Panc1 (cell line): ENCODE measurements at places on chromosomes 1 and 21.

- no peak for DNase-seq
Measured at GRCh38 chr1:240194120-240194519, 102.4 kb downstream of the FMN2 start.

GRCh38 chr1:115807723-115808122 is 33.2 kb downstream of the NHLH2 start:
- peak; percentile 15 for DNase-seq

DNA sequence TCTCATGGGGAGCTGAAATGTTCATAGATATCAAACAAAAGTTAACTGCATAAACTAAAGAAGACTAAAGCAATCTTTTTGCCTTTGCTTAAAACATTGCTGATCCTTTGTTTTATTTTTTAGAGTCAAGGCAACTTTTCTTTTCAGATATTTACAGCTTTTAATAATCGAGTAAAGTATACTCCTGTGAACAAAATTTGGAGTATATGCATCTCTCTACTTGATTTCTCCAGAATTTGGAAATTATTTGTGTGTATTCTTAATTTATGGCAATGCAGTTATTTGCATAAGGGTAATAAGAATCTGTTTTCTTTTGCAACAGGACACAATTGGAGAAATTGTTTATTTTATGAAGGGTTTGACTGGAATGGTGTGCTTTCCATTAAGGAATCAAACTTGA is 4.2 kb upstream of the AQP10 start:
- DNase-seq, result no peak

GRCh38 chr1:46152016-46152415 is 19.6 kb upstream of the PIK3R3 start:
- no peak for DNase-seq

GRCh38 chr1:210558302-210558701 is 229.6 kb downstream of the HHAT start:
- DNase-seq, result no peak

DNA sequence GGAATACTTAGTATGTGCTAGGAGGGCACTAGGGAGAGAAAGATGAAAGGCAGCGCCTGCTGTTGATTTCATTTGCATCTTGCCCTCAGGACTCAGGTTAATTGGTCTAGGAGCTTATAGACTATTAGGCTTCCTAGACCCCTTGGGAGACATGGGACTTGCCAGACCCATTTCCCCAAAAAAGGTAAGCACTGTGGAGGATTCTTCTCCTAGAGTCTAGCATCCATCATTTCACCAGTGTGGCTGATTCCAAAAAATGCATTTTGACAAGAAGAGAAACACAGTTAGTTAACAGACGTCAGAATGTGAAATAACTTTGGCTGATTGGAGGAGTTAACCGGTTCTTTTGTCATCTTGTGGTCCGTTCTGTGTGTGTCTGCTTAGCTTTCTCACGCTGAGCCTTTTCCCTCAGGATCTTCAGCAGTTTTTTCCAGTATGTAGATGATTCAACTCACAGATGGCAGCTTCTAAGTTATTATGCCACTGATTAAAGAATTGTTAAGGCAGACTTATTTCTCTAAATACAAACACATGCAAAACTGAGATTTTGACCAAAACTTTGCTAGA is 108.8 kb downstream of the KIF26B start:
- DNase-seq, result no peak

- DNase-seq, result no peak
Measured at GRCh38 chr1:203098914-203099520, 13.2 kb upstream of the MYOG start.

DNA sequence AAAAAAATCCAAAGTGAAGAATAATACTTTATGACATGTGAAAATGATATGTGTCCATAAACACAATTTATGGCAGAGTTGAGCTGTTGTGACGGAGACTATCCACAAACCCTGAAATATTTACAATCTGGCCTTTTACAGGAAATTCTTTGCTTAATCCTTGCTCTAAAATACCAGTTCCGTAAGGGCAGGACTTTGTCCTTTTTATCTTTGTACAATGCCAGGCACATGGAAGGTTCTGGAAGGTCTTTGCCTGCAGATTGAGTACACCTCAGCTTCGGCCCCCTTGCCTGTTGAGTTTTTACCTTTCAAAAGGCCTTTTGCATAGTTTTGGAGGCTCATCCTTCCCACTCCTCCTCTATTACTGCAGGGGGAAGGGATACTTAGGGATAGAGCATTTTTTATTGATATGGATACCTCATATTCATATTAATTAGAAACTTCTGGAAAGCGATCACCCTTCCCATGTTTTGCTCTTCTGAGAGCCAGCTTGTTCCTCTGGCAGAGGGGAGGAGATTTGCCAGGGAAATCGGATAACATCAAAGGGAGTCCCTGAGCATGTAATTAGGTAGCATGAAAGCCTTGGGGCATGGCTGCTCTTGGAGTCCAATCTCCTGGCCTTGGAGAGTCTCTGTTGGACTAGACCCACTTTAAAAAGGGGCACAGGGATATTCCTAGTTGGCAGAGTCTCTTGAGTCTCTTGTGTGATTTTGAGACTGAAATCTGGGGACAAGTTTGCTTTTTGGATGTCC is 217.1 kb downstream of the KCNJ6 start:
- DNase-seq, result no peak

DNA sequence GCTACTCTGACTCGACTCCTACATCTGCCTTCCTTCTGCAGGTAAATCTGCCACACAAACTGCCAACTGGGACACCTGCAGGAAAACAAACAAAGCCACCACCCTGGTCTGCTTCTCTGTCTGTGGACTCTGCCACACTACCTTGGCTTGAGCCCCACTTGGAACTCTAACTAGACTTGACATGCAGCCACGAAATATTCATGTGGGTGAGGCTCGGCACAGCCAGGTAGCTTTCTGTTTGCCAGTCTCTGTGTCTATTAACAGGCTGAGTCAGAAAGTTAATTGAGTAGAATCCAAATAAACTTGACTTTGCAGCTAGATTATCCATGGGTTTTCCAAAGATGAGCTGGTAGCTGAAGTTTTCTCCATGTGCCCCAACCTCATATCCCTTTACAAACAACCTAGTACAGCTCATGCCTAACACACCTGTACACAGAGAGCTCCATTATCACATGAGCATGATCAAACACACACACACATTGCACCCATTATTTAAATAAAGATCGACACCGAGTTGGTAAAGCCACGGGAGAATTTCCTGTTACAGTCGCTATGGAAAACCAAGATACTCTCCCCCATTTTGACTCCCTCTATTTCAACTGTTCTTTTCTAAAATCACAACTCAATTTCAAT is 808 bp downstream of the C1orf116 start:
- no peak for DNase-seq

DNA sequence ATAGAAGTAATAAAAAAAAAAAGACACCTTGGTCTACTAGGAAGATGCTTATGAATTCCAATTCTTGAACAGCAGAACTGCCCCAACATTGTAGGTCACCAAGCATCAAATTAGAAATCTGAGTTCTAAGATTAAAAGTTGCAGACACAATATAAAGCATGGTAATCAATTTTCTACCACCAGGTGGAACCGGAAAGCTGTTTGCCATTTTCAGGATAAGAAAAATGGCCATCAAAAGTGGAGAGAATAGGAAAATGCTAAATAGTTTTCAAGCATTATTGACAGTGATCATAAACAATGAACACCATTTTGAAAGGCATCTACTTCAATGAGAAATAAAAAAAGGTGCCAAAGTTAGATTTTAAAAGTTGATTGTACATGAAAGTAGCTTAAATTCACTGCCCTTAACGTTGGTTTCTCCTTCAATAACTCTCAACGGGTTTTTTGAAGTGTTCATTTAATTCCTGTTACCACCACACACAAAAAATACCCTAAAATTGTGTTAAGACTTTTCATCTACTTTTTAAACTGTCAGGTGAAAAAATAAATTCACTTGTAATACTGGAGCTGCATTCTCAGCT is 252.9 kb downstream of the KCNT2 start:
- DNase-seq, result no peak

DNA sequence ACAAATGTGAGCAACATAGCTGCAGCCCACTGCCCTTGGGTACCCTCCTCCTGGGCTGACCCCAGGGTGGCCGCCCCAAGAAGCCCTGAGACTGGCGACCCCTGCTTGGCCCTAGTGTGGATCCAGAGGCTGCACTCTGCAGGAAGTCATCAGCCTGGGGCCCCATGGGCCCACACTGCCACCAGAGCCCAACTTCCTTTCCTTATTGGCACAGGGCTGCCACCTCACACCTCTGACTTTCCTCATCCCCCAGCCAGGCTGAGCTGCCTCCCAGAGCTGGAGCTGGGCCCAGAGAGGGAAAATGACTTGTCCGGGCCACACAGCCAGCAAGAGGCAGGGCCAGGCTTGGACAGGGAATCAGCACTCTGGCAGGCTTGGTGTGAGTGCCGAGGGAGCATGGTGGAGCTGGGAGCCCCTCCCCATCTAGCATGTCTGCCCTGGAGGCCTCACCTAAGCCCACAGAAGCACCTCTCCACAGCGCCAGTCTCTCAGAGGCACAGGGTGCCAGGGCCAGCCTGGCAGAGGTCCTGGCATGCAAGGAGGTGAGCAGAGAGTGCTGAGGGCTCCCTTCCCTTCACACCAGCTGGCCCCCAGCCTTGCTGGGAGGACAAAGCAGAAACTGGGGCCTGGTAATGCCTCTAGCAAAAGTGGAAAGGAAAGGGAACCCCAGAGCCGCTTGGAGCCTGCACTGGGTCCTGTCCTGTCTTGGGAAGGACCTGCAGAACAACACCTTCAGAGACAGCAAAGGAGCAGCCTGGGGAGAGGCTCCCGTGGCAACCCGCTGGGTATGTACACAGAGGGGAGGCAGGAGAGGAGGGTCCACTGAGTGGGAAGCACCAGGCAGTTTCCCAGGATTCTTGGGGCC is 3.2 kb downstream of the RAP1GAP start:
- DNase-seq, result no peak

DNA sequence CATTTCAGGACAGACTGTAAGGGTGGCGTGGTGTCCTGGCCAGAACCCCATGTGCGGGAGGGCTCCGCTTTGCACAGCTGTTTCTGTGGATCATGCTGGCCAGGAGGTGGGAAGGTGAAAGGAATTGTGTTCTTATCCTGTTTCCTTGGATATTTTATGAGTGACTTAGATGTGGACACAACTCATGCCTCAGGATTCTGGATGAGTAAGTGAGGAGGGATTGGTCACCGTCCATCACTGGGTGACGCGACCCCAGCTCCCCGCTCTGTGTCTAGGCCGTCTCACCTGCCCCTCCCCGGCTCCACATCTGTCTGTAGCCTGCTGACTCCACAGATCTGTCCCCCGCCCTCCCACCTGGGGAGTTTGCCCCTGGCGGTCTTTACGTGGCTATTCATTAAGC is 48.8 kb downstream of the PIK3CD start:
- DNase-seq, result peak; percentile 73

DNA sequence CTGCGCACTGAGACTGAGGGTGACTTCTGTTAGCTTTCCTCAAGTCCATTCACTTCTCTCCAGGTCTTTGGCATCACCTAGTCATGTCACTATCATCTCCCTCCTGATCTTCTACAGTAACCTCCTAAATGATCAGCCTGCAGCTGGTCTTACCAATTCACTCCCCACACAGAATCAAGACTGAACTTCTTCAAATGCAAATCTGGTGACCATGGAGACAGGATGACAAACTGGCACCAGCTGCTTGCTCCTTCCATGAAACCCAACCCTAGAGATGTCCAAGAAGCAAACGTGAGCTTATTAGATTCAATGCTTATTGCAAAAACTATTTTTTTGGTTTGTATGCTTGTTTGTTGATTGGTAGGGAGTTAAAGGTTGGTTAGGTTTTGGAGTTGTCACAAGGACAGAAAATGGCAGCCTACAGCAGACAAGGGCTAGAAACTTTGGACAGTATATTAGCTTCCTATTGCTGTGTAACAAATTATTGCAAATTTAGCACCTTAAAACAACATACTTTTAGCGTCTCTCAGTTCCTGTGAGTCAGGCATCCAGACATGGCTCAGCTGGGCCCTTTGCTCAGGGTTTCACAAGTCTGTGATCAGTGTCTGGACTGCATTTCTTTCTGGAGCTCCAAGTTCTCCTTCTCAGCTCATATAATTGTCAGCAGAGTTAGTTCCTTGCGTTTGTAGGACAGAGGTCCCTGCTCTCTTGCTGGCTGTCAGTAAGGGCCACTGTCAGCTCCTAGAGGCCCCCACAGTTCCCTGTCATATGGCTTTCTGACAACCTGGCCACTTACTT is 53.3 kb upstream of the GJA8 start:
- no peak for DNase-seq

DNA sequence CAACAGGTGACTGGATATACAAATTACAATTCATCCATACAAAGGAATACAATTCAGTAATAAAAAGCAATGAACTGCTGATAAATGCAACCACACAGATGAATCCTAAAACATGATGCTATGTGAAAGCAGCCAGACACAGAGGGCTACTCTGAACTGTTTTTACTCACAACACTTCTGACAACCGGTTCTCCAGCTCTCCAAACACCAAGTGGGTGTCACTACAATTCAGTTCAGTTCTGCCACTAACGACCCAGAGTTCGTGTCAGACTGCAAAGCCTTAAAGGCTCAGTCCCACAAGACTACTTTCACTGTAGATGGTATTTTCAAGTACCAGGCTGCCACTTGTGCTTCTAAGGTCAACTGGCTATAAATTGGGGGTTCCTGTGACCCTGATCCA is 119.4 kb downstream of the SLC16A1 start:
- DNase-seq, result no peak

DNA sequence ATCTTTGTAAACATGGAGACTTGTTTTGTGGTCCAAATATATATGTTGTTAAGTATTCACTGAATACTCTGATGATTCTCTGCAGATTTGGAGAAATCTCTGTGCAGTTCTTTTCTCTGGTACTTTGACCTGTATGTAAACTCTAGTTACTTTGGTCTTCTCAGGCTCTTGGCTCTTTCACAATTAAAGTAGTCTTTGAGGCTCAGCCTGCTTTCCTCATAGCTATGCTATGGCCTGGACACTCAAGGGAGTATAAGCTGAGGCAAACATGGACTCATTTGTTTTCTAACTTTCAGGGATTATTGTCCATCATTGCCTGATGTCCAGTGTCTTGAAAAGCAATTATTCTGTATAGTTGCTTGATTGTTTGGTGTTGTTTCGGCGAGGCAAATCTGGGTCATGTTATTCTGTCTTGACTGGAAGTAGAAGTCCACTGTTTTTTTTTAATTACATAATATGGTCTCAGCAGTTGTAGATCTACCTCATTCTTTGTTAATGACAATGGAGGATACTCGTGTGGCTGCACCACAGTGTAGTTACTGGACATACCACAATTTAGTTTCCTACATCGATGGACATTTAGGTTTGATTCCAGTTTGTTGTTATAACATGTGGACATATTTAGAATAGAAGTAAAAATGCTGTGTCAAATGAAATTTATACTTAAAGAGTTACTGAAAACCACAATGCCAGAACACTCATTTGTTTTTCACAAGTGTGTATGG is 9.2 kb downstream of the PTBP2 start:
- no peak for DNase-seq

DNA sequence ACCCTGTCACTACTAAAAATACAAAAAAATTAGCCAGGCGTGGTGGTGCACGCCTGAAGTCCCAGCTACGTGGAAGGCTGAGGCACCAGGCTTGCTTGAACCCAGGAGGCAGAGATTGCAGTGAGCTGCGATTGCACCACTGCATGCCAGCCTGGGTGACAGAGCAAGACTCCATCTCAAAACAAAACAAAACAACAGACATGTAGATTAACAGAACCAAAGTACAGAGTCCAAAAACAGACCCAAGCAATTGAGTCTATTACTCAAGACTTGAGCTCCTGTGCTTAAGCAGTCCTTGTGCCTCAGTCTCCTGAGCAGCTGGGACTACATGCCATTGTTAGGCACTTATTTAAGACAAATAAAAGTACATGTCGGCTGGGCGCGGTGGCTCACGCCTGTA is 9.5 kb upstream of the ACOT11 start:
- DNase-seq, result no peak
